ENCODE measurements at places on chromosomes 7 and 10. TPM values are rescaled to one million over a fixed set of nuclear protein-coding genes. Genes with fewer than 3 reads are reported as not detected.

Gene EIF5AL1
- 1.7 TPM for total RNA-seq

DNA sequence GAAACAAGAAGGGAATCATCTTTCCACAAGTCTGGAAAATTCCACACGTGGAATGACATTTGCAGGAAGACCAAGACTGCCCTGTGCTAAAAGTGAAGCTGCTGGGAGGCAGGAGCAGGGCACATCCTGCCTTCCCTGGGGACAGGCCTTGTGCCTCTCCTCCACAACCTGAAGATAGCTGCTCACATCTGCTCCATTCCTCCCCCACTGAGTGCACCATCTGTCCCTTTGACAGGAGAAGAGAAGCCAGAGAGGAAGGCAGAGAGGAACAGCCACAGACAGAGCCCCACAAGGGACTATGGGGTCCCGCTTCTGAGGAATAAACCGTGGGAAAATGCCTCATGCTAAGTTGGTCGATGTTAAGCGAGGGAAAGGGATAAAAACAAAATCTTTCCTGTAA, 15.9 kb upstream of the FAM171A1 start:
- no peak for DNase-seq
- 0 out of 2 replicates have a peak, but pooled peaks cover 2% of the 10 kb centered on the region for H3K4me1 ChIP-seq
- no peaks in the 10 kb centered on the region for H3K36me3 ChIP-seq
- no peak overlapping the region for H3K4me3 ChIP-seq

Gene LEP
- total RNA-seq: not detected

DNA sequence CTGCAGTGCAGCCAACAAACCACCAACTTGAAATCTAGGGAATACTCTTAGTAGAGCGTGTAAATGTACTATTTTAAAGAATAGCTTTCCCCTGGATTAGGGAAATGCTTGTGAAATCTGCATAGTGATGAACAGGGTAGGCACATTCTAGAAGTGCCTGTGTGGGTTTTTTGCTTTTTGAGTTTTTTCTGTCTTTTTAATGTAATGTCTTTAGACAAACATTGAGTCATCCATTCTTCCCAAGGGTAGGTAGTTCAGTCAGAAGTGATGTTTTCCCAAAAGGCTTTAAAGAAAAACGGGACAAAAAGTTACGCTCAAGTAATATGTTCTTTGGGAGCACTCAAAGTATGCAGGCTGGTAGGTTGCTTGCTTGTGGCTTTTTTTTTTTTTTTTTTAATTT, 130.0 kb downstream of the AUTS2 start:
- peaks cover 9% of the 10 kb centered on the region for H3K4me1 ChIP-seq
- no peak for DNase-seq
- no peaks in the 10 kb centered on the region for H3K36me3 ChIP-seq

GRCh38 chr10:116765648-116766081, 23.3 kb upstream of the HSPA12A start:
- DNase-seq: no peak
- H3K4me3 ChIP-seq: no peak overlapping the region
- no peak overlapping the region for H3K27ac ChIP-seq
- H3K4me1 ChIP-seq: no peaks in the 10 kb centered on the region
- no peaks in the 10 kb centered on the region for H3K36me3 ChIP-seq

DNA sequence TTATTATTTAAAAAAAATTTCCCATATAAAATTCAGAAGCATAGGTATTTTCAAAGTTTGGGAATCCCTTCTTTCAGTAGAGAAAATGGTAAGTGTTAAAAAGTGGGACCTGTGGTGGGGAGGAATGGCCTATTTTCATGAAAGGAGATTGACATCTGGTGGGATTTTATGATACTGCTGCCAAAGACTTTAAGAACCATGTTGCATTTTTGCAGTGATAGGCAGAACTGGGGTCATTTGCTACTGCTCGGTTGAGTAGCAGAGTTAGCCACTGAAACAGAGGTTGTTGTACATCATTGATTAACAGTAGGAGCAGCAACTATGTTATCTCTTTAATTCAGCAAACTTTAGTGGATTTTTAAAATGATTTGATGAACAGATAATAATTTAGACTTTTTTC, 4.4 kb downstream of the BICC1 start:
- no peaks in the 10 kb centered on the region for H3K36me3 ChIP-seq
- H3K4me3 ChIP-seq: no peak overlapping the region
- peaks cover 23% of the 10 kb centered on the region for H3K27me3 ChIP-seq
- DNase-seq: no peak

- DNase-seq: no peak
- H3K27ac ChIP-seq: no peak overlapping the region
- H3K4me3 ChIP-seq: no peak overlapping the region
- no peaks in the 10 kb centered on the region for H3K4me1 ChIP-seq
- H3K27me3 ChIP-seq: no peaks in the 10 kb centered on the region
- no peaks in the 10 kb centered on the region for H3K36me3 ChIP-seq
These were observed 513.9 kb downstream of the GALNT17 start for GRCh38 chr7:71645836-71646235.

DNA sequence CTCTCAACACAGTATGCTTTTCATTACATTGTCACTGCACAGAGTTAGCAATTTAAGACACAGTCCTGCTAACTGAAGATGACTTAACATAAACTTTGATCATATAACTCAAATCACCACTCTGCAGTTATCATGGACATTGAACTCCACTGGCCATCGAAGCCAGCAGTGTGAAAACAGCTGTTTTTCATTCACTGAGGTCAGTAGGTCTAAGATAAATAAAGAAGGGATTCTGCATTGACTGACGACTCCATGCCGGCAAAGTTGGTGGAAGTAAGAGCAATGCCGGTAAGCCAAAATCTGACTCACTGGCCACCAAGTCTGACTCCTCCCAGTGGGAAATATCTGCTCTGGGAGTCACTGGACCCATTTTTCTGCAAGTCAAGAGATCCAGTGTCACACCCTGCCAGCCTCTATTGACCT, 449.9 kb upstream of the ANKRD30A start:
- H3K36me3 ChIP-seq: no peaks in the 10 kb centered on the region
- H3K4me1 ChIP-seq: no peaks in the 10 kb centered on the region

DNA sequence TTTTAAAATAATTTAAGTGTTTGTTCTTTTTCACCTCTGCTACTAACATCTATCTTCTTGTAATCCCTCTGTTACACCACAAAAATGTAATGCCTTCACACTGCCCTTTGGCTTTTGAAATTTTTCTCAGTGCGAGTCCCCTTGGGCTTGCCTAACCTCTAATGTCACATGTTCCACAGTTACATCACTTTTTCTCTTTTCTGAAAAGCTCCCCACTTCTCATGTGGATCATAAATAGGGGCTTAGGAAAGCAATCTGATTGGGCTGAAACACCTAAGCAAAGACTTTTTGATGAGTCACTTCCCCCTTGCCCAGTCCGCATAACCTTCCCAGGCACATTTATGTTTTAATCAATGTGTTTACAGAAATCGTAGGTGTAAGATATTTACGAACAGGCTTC, 288.2 kb downstream of the IPMK start:
- H3K27ac ChIP-seq: no peak overlapping the region
- no peaks in the 10 kb centered on the region for H3K36me3 ChIP-seq
- DNase-seq: no peak
- H3K27me3 ChIP-seq: no peaks in the 10 kb centered on the region

Gene PAX2
- not detected for total RNA-seq

DNA sequence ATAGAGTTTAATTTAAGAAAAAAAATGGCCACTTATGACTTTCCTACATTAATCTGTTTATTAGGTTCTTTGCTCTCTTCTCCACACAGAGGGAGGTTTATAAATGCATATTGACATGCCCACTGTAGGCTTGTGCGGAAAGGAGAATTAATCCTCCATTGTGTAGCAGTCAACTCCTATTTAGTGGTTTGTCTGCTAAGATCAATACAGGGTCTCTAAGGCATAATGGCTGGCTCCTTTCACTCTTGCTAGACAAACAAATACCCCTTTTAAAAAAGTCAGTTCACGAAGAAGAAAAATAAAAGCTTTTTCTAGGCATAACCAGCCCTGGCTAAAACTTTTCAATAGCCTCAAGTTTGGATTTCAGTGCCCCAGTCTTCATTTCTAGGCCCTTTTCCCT, 141.6 kb downstream of the TSPAN12 start:
- no peak overlapping the region for H3K27ac ChIP-seq
- no peak overlapping the region for H3K4me3 ChIP-seq
- DNase-seq: no peak
- H3K4me1 ChIP-seq: no peaks in the 10 kb centered on the region

Gene CARD11
- total RNA-seq: 29.8 TPM

Gene MMD2
- not detected for total RNA-seq

Gene ATRNL1
- total RNA-seq: 17.6 TPM

Gene COL26A1
- total RNA-seq: 71.4 TPM

Data from H1 (cell line).